ENCODE measurements at places on chromosomes 6 and 20.

GRCh38 chr20:3632311-3633004, 30.7 kb downstream of the GFRA4 start:
- DNase-seq: no peak

- no peak for DNase-seq
Observed at GRCh38 chr6:152063170-152063921, 255.9 kb downstream of the ESR1 start.

GRCh38 chr20:23644164-23644563, 6.4 kb upstream of the CST3 start:
- no peak for DNase-seq

DNA sequence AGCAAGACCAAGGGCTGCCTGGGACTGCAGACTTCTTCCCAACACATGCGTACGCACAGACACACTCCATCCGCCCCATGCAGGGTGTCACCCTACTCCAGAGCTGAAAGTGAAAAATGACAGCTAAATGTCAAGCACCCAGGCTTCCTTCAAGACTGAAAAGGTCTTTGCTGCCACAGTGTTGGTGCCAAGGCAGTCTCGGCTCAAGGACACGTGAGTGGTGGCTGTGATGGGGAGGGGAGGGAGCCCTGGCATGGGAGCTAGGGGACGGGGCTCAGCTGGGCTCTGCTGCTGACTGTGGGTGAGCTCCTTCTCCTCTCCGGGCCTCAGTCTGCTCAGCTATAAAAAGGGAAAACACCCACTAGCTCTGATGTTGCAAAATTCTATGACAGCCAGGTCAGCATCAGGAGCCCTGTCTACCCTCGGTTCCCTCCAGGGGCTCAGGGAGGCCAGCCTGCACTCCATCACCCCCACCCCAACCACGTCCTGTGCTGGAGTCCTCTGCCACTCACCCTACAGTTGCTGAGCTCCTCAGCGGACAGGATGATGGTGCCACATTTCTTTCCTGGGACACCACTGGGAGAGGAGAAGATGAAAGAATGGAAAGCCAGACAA, 47.6 kb downstream of the CPNE5 start:
- DNase-seq: no peak

DNA sequence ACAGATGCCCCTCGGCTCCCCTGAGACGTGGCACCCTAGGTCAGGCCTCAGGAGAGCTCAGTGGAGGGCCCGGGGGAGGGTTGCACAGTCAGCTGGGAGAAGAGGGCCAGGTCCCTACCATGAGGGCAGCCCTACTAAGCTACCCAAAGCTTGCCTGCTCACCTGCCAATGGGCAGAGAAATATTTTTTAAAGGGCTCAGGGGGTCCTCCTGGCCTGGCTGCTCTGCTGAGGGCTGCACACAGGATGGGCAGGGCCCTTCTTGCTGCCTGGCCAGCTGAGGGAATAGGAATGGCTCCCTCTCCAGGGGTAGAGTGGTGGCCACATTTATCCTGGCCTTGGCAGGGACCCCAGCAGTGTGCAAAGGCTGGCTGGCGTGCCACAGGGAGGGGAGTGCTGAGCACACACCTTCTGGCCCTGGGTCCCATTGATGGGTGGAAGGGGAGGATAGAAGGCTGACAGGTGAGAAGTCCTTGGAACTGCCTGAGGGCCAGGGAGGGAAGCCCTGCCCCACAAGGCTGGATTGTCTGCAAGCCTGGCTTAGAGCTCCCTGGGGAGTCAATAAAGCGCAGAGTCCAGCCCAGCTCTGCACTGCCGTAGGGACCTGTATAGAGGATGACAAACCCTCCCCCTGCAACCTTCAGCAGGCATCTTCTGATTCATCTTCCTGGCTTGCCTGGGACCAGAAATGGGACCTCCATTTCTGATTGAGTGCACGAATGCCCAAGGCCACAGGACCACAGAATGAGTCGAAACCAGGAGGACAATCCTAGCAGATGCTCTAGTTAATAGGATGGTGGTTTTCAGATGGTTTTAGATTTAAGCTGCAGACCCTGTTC, 62.1 kb downstream of the NOL4L start:
- DNase-seq: no peak

DNA sequence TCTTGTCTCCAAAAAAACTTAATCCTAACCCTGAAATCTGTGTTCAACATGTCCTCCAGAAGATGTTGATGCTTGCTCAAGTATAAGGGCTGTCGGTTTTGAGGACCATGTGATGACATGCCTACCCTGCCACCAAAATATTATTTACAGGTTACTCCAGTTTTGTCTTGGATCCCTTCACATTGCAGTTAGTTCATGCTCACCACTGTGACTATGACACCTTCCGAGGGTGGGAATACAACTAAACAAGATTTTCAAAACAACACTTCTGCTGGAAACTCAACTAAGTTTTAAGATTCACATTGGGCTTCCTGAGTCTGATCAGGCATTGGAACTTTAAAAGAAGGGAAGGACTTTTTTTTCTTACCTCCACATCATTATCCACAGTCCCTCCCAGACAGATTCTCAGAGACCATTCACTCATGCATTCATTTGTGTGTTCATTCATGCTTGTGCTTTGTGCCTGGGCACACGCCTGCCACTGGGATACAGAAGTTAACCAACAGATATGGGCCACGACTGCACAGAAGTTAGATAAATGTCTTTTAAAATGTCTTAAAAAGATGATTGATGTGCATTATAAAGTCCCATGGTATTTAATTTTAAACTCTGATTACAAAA, 118.7 kb upstream of the GJE1 start:
- DNase-seq: no peak

DNA sequence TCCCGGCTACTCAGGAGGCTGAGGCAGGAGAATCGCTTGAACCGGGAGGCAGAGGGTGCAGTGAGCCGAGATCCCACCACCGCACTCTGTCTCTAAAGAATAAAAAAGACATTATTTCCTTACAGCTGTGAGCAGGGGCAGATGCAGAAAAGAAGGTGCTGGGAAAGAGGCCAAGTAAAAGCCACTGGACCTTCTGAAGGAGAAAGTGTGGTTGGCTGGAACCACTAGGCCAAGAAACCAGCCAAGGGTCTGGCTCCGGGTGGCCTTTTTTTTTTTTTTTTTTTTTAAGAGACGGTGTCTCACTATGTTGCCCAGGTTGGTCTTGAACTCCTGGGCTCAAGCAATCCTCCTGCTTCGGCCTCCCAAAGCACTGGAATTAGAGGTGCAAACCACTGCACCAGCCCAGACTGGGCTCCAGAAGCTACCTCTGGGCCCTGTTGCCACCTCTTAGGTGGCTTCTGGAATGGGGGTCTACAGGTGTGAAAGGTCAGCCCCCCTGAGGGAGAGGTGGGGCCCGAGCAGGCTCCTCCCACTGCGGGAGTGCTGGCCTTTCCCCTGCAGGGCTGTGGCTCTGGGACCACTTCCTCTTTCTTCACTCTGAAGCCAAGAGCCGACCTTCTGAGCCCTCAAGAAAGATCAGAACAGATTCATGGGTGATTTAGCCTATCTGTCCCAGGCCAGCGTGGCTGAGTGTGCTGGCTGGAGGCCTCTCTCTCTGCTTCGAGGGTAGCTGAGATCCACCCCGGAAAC, at the start of gene FGD2:
FGD2 (plus strand) TSS at position 595 of the 750 bp plus-strand sequence. CDS start 163 bp downstream, outside the sequence.
- no peak for DNase-seq

- no peak for DNase-seq
Observed at GRCh38 chr20:62678553-62678952, 30.1 kb upstream of the NTSR1 start.

GRCh38 chr6:5103250-5103649, 18.1 kb downstream of the PPP1R3G start:
- no peak for DNase-seq

GRCh38 chr6:5294392-5295211, 33.3 kb downstream of the FARS2 start:
- no peak for DNase-seq

DNA sequence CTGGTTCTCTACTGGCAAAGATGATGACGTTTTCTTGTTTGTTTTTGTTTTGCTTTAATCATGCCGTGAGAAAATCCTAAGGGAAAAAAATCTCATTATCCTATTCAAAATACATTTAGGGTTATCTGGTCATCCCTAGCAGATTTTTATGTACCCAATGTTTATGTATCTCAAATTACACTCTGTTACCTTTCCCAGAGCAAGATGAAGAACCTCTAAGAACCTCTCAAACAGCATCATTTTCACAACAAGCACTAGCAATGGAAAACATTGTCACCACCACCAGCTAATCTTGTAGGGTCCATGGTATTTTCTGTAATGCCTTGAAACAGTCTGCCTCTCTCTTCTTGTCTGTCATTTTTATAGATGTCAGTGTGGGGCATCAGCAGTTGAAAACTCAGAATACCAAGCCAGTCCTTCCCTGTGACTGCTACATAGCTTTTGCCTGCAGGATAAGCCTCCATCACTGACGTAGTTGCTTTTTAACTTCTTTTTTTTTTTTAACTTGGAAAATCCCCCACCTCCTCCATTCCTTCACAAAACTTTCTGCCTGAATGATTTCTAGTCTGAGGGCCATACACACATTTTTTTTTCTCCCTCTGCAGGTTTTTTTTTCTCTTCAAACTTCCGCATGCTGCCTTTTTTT, 2.4 kb upstream of the SNAP25 start:
- no peak for DNase-seq

DNA sequence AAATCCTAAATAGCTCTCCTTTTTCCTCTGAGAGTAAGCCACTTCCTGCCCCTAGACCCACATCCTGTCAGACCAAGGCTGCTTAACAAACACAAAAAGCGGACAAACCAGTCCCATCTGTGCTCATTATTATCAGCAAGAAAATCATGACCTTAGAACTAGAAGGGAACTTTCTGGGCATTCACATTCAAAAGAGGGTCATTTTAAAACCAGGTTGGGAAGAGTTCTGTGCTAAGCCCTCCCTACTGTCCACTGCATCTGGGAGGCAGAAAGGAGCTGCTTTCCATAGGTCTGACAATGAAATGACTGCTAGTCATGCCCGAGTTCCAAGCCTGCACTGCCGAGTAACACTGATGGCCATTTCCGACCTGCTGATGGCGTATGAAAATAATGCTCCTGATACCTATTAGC, 15.4 kb downstream of the EZR start:
- DNase-seq: no peak

DNA sequence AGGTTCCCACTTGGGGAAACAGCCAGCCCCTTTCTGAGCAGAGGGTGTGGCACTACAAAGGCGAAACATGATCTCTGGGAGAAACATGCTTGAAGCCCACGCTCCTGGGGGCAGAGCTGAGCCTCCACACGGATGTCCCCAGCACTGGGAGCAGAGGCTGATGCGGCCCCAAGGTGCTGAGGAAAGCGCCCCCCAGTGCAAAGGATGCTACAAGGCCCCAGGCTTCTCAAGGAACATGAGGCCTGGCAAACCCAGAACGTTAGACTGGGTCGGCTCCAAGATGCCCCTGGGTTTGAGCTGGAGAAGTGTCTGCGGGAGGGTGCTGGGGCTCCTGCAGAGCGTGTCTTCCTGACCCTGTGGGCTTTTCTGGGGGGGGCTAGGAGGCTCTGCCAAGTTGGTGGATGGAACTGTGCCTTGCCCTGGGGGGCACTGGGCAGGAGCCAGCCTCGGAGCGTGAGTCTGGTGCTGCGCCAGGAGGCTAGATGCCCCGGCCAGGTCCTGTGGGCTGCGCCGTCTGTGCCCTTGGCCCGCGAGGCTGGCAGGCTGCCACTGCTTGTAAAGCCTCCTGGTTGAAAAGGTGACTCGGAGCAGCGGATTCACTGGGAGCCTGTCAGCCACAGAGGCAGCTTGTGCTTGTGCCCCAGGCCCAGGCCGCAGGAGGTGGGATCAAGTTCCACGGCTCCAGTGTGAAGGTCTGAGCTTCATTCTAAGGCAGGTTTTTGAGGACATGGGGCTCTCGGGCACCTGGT, 8.1 kb downstream of the SYNJ2 start:
- no peak for DNase-seq

DNA sequence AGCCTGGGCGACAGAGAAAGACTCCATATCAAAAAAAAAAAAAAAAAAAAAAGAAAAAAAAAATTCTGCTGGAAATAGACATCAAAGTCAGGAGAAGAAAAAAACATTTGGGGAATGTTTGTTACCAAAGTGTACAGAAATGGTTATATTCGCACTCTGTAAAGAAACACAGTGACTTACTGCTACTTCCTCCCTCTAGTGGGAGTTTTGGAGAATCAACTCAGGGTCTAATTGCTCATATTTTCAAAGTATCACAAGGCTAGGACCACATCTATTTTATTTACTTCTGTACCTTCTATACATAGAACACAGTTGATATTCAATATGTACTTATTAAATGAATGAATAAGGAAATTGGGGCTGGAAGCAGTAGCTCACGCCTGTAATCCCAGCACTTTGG, 24.4 kb downstream of the ARG1 start:
- no peak for DNase-seq

GRCh38 chr6:141401168-141401567, 731.6 kb upstream of the GJE1 start:
- no peak for DNase-seq

GRCh38 chr6:167705211-167705750, 121.4 kb upstream of the AFDN start:
- DNase-seq: no peak
